ENCODE measurements at places on chromosomes 13 and 19.

DNA sequence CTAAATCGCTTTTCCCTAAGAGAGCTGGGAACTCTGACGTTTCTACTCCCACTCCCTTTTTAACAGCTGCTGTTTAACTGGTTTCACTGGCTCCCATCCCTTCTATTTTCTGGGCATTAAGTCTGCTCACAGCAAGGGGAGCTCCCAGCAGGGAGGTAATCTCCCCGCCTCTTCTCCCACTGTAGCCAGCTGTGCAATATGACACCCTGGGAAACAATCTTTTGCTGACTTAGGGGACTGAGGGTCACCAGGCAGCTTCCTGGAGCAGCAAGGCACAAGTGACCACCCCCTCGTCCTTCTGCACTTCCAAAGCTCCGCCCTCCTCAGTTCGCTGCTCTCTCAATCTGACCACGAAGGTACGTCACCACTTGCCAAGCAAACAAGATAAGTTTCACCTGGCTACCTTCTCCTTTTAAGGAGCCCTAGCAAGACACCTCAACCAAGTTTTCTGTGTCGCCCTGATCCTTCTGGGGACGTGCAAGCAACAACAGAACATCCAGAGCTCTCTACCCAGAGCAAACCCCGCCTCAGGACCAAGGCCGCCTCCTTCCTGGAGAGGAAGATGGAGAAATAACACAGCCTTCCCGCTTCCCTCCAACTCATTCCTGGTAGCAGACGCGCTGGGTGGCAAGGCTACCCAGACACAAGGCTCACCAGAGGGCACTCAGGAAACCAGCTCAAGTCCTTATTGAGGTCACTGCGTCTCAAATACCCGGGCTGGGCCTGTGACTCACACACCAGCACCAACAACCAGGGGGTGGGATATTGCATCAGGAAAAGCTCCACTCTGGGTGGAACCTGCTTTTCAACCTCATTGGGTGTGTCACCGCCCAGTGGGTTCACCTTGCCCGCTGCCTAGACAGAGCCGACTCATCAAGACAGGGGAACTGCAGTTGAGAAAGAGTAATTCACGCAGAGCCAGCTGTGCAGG, 92.4 kb downstream of the STK24 start:
- peak; percentile 34 for DNase-seq

DNA sequence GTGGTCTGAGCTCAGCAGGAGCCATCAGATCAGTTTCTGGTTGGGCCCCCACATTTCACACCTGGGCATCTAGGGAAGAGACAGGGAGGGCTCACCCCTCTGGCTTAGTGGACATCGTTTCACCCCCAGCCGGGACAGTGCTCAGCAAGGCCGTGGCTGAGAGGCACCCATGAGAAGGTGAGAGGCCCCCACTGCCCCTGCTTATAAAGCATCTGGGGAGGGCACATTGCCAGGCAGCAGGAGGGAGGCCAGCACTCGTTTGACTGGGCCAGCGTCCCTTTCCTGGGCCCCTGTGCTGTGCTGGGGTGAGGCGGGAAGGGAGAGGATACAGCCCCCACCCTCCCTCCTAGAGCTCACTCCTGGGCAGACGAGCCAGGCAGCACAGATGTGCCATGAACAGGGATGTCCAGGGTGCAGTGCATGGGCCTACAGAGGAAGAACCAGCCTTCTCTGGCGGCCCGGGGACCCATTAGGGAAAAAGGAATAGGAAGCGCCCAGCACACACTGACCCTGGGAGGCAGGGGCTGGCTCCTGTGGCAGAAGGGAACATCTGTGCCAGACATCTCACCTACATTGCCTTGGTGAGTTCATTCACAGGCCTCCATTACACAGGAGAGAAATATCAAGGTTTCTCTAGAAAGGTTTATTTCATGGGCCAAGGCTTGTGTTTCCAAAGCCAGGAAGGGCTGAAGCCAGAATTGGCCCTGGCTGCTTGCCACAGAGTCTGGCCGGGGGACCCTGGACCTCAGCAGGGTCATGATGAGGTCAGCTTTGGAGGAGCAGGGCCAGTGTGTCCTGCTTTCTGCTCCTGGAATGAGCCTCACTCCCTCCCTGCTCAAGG, 7.7 kb downstream of the AP1M1 start:
- DNase-seq: no peak

DNA sequence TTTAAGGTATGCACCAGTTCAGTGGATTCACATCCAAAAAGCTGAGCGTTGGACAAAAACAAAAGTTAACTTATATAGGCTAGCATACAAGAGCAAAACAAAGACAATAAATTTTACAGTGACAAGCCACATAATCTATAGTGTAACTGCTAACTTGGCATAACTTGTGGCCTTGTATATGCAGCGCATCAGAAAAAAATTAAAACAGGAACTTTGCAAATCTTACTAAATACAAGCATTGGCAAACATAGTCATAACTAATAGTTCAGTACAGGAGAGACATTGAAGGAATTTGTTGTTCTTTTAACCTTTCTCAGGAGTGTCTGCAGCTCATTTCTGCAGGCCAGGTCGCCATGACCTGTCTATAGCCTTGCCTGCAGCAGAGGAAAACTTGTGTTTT, 54.6 kb downstream of the OR10H4 start:
- DNase-seq: no peak

- DNase-seq: no peak
Measured at GRCh38 chr19:54319049-54319448, 6.1 kb upstream of the LILRA5 start.

DNA sequence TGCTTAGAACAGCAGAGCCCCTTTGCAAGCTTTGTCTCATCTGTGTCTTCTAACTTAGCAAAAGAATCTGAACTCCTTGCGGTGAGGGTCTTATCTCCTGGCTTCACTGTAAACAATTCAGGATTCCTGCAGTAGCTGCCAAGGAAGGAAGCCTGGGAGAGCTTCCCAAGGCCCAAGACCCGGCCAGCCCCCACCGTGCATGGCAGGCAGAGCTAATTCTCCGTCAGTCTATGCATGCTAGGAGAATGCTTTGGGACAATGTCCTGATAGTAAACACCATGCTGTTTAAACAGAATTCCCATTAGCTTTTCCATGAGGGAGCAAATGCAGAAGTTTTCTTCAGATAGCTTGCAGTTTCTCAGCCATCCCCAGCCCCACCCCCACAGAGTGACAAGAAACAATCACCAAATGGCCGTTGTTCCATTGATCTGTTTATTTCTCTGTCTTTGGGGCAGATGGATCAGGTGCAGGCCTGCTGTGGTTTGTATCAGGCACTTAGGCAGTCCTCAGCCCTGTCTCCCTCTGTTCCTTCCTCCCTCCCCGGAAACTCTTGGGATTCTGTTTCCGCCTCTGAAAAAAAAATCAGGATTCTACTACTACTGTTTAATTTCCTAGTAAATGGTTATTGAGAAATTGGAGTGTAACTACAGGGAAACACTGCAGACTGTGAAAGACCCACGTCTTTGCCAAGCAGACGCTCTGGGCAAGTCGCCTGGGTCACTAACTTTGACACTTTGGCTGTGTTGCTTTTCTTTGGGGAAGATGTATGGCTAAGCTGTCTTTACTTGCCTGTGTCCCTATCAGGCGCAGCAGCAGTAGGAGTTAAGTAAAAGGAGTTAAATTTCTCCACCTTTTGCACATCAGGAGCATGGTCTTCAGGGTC, 40.7 kb upstream of the SPATA13 start:
- DNase-seq: no peak

DNA sequence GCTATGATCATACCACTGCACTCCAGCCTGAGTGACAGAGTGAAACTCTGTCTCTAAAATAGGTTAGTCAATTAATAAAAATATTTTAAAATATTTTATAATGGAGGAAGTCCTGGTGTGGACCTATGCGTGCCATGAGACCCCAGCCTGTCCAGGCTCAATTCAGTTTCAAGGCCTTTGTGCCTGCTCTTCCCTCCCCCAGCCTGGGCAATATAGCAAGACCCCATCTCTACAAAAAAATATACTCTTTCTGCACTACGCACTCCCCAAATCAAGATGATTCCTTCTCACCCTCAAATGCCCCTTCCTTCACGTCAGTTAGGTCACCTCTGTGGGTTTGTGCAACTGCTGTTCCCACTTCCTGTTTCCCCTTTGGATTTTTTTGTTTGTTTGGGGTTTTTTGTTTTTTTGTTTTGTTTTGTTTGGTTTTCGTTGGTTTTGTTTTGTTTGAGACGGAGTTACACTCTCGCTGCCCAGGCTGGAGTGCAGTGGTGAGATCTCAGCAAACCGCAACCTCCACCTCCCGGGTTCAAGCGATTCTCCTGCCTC, 1.4 kb upstream of the HSH2D start:
- DNase-seq: no peak

- no peak for DNase-seq
Measured at GRCh38 chr13:38262211-38262610, 87.4 kb upstream of the UFM1 start.

GRCh38 chr13:31264151-31264550, 64.4 kb downstream of the B3GLCT start:
- no peak for DNase-seq

GRCh38 chr13:99896369-99897075, 75.0 kb downstream of the ZIC5 start:
- no peak for DNase-seq

- DNase-seq: no peak
Measured at GRCh38 chr13:99297331-99297730, 9.9 kb downstream of the GPR183 start.

DNA sequence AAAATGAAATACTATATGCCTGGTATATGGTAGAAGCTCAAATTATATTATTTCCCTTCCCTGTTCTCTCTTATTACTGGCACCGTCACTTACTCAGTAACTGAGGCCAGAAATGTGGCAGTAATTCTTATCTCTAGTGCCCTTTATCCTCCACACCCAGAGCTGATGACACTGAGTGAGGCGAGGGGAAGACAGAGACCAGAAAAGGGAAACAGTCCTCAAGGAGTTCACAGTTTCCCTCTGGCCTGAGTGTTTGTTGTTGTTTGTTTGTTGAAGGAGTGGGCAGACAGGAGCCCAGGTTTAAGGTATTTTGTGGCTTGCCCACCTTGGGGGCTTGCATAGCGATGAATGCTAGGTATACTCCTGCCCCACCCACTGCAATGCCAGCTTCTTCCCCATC, 101.5 kb upstream of the FNDC3A start:
- no peak for DNase-seq

DNA sequence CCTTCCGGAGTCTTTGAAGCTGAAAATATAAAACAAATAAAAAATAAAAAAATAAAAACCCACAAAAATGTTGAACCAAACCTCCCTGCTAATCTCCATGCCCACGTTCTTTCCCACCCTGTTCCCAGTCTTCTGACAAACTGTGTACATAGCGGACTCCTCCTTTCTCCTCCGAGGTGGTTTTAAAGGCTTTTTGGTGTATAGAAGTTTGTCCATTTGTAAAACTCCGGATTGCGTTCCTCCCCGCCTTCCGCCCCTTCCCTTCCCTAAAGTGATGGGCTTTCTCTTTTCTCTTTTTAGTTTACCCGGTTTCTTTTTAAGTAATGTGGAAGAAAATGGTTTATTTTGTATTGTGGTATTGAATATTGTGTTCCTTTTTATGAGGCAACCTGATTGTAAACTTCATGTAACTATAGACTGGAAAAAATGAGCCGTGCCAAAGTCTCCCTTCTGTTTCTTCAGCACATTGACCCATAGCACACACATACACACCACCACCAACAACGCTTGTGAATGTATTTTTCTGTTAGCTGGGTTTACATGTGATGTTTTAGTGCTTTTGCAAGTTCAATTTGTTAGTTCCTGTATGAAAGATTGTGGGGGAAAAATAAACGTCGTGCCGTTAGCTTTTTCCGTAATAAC, 4.4 kb downstream of the ZIC2 start:
- DNase-seq: no peak

GRCh38 chr13:98722958-98723357, 29.5 kb downstream of the SLC15A1 start:
- DNase-seq: no peak

DNA sequence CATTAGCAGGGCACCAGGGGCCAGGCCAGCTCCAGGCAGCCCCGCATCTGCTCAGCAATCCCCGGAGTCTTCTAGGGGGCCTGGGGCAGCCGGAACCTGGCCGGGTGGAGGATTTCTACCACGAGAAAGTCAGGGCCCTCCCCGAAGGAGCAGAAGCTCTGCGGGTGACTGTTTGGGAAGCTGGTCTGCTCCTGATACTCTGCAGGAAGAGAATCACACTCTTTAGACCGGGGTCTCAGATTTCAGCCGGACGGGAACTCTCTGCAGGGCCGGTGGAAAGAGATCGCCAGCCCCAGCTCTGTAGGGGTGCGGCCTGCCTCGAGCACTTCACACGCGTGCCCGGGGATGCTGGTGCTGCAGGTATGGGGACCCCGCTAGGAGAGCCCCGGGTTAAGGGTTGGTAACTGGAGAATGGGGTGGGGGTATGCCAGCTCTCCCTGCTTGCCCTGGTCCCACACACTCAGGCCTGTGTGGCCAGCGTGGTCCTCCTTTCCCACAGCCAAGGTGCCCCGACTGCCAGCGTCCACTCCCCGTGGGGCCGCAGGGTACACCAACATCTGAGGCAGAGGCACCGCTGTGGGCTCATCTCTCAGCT, 20.1 kb downstream of the RASA3 start:
- DNase-seq: no peak

DNA sequence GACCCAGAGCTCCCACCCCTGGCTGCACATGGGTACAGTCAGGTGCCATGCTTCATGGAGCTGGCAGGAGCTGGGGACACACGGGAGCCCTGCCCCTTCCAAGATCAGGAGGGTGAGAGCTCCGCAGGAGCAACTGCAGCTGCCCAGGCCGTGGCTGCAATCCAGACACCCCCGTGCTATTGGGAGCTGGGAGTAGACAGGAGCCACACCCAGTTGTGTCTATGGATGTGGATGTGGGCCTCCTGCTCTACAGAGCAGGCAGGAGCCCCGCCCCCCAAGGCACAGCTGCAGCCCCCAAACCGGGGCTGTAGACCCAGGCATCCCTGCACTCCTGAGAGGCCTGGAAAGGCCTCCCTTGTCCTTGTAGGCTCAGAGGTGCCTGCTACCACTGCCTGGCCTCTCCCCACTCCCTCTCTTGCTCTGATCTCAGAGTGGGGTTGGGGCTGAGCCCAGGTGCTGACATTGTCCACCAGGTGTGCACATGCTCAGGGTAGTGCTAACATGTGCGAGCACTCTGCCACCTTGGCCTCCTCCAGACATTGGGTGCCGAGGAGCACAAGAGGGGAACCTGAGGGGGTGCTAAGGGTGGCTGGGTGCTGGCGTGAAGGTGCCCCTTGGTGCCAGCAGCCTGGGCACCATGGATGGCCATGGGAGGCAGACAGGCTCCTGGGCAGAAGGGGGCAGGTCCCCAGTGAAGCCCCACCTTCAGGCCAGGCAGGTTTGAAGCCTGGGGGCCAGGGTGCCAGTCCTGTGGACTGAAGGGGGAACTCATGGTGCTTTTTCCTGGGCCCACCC, 8.0 kb upstream of the BAX start:
- DNase-seq: no peak

- no peak for DNase-seq
Measured at GRCh38 chr13:26221399-26221720, 754 bp downstream of the RNF6 start.

DNA sequence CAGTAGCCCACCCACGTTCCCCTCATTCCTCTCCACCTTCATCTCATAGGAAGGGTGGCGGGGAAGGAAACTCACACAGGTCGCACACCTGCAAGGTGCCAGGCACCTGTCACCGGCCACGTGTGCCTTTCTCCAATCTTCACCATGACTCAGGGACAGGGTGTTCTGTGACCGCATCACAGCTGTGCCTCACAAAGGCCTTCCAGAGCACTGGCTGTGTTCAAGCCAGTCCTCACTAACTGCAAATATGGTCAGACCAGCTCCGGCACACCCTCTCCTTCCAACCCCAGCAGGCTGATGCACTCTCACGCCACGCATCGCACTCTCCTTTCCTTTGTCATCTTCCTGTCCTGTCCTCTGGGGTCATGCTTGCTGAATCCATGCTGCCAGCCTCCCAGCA, 415.9 kb downstream of the IRS2 start:
- no peak for DNase-seq
